ENCODE measurements at places on chromosomes 12 and 14. TPM values are rescaled to one million over a fixed set of nuclear protein-coding genes. Genes with fewer than 3 reads are reported as not detected.

DNA sequence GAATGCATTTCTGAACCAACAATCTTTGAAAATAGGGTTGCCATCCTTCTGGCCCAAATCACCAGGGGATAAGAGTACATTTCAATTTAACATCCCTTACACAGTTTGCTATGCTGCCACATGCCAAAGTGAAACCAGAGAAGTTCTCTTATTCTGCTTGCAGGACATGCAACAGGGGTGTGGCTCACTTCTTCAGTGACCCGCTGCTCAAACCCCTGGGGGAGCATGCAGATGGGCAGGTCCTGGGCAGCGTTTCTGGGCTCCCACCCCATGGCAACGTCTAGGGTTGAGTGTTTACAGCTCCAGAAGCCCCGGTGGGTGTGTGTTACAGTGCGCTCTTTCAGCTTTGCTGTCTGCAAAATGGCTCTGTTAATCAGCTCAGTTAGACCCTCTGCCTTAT, 1306.3 kb upstream of the TMEM132C start:
- H3K4me3 ChIP-seq = no peak overlapping the region
- H3K36me3 ChIP-seq = no peaks in the 10 kb centered on the region
- H3K4me1 ChIP-seq = no peaks in the 10 kb centered on the region
- no peaks in the 10 kb centered on the region for H3K27me3 ChIP-seq
- H3K27ac ChIP-seq = no peak overlapping the region

DNA sequence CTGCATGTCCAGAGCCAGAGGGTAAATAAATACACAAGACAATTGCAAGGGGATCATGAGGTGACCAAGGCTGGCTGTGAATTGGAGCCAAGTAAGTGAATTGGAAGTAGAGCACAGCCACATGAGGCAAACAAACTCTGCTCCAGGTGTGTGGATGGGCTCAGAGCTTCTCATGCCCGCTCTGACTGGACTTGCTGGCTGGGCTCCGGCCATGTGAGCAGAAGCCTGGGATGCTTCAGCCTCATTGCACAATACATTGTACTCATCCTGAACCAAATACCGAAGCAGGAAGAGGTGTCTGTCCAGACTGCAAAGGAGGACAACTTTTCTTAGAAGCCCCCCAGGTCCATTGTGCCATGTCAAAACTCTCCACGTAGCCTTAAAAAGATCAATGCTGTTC, 193.0 kb downstream of the TTC8 start:
- no peaks in the 10 kb centered on the region for H3K4me1 ChIP-seq
- DNase-seq = no peak
- H3K36me3 ChIP-seq = no peaks in the 10 kb centered on the region
- no peak overlapping the region for H3K27ac ChIP-seq
- no peak overlapping the region for H3K4me3 ChIP-seq
- no peaks in the 10 kb centered on the region for H3K27me3 ChIP-seq

- no peaks in the 10 kb centered on the region for H3K4me1 ChIP-seq
- no peak overlapping the region for H3K27ac ChIP-seq
- H3K36me3 ChIP-seq = peaks cover 5% of the 10 kb centered on the region
- H3K4me3 ChIP-seq = no peak overlapping the region
- no peaks in the 10 kb centered on the region for H3K27me3 ChIP-seq
These were observed 26.6 kb downstream of the NUP37 start for GRCh38 chr12:102093319-102093718.

DNA sequence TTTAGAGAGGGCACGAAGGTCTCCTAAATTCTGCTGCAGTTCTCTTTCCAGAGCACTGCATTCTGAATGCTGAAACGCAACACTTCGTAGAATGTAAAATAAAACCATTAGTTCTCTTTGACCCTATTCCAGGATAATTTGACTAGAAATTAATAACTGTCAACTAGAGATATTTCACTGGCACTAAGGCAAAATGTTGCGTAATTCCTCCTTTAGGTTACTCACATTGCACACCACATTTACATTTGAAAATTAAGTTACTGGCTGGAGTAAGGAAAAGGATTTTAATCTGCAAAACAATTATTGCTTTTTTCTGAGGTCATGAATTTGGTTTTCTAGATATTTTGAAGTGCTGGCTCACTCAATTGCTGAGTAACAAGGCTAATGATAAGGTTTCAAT, 58.0 kb upstream of the TRHDE start:
- DNase-seq = no peak
- H3K27me3 ChIP-seq = no peaks in the 10 kb centered on the region
- H3K4me1 ChIP-seq = no peaks in the 10 kb centered on the region
- H3K4me3 ChIP-seq = no peak overlapping the region

GRCh38 chr14:58426670-58427280, 556 bp downstream of the TIMM9 start:
- peak overlapping the region; percentile 88 for H3K27ac ChIP-seq
- DNase-seq = no peak
- peaks cover 39% of the 10 kb centered on the region for H3K4me1 ChIP-seq
- H3K4me3 ChIP-seq = peak overlapping the region; percentile 91

IKZF4 gene
- 7.2 TPM for total RNA-seq

C14orf132 gene
- total RNA-seq = 20.6 TPM

GRCh38 chr14:90900476-90901083, 84.3 kb upstream of the TTC7B start:
- H3K4me1 ChIP-seq = no peaks in the 10 kb centered on the region
- H3K27me3 ChIP-seq = no peaks in the 10 kb centered on the region
- H3K27ac ChIP-seq = no peak overlapping the region
- no peak overlapping the region for H3K4me3 ChIP-seq
- DNase-seq = no peak
- peaks cover 41% of the 10 kb centered on the region for H3K36me3 ChIP-seq

SIX1 gene
- not detected for total RNA-seq

DNA sequence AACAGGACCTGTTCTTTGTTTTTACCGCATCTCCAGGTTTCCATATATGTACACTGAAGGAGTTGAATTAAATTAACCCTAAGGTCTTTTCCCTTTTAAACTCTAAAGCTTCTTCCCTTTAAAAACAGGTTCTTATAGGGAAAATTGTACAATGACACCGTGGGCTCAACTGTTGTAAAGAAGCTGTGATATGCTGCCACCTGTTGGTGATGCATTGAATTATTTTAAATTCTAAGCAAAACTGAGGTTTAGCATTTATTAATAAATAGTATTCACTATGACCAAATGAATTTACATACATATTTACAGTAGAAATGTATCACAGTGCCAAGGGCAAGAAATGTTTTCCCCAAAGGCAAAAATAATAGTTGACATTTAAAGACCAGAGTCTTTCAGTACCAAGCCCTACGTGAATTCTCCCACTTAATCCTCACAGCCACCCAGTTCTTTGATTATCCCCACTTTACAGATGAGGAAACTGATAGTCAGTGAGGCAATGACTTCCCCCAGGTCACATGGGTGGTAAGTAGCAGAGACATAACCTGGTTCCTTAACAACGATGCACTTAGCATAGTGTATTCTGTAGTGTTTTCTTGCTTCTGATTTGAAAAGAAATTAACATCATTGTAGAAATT, 35.7 kb upstream of the TMEM263 start:
- no peak for DNase-seq
- H3K27me3 ChIP-seq = no peaks in the 10 kb centered on the region
- H3K36me3 ChIP-seq = no peaks in the 10 kb centered on the region
- H3K4me3 ChIP-seq = no peak overlapping the region

Data from CD4-positive, alpha-beta memory T cell (primary cell).